ENCODE measurements at places on chromosomes 6 and 20.
A peak's percentile ranks its signal among the peaks of the same experiment; 100 is the strongest.

- DNase-seq = no peak
These were observed 53.2 kb downstream of the VSTM2L start for GRCh38 chr20:37956107-37956585.

- no peak for DNase-seq
These were observed 166.9 kb upstream of the TNFAIP3 start for GRCh38 chr6:137700161-137700560.

DNA sequence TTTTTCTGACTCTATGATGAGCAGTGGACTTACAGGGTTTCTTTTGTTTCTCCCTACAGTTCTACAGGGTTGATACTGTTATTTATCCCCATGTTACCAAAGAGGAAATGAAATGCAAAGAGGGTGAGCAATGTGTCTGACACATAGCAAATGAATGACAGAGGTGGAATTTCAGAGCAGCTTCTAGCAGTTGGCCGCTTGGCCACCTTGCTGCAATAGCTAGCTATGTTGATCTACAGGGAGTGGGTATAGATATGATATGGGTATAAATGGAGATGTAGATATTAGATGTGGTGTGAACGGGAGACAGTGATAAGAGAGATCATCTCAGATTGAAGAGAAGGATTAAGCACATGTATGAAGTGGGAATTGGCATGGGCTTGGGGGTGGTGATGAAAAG lies 10.9 kb upstream of the SLC22A3 start:
- DNase-seq = no peak

GRCh38 chr20:46406200-46406985 lies at the start of gene ELMO2:
TSS of gene ELMO2 (minus strand) at chr20:46406615. CDS start at chr20:46394482, 12,133 bp downstream.
- peak; percentile 97 for DNase-seq

- no peak for DNase-seq
These were observed 192.3 kb downstream of the UTRN start for GRCh38 chr6:144477396-144477795.

DNA sequence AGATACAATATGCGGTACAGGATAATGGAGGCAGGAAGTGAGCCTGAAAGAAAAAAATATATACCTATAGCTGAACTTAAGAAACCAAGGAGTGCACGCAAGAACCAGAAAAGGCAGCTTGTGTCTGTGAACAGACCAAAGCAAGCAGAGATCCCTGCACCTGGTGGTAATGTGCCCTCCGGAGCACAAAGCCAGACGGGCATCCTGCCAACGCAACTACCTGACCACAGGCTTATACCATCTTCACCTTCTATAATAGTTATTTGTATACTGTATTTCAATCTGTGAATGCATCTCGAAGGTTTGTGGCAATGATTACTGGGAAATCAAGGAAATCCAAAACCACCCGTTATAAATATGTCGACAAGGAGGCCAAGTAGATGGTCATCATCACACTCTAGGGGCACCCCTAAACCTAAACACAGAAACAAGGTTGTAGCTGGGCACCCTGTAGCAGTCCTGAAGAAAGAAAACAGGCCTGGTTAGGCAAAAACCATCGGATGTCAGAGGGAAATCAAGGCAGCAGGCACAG lies 801 bp downstream of the FBXL4 start:
- peak; percentile 48 for DNase-seq

DNA sequence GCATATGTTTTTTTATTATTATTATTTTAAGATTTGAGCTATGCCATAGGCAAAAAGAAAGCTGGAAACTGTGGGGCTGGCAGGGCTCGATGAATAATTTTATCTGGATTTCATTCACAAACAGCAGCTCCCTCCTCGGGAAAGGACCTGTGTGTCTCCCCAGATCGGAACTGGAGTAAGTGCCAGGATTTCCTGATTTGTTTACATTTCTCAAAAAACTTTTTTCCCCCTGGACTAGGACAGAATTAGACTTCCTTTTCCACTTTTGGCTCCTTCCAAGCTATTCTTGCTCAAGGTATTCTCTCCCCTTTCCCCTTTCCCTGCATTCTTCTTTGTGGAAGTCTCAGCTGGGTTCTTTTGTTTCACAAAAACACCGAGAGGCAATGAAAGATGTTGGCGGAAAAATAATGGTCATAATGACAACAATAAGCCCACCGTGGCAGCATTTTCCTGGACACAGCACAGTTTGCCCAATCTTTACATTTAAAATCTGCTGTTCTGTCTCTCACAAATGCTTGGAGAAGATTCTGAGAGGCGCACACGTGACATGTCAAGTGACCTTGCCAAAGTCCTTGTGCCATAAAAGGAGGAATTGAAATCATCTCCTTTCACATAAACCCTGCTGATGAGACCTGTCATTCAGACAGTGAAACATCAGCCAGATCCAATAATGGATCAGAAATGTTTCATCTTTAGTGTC lies 85.8 kb upstream of the PREP start:
- no peak for DNase-seq

- DNase-seq = no peak
These were observed 59.8 kb downstream of the GOPC start for GRCh38 chr6:117542493-117542892.

DNA sequence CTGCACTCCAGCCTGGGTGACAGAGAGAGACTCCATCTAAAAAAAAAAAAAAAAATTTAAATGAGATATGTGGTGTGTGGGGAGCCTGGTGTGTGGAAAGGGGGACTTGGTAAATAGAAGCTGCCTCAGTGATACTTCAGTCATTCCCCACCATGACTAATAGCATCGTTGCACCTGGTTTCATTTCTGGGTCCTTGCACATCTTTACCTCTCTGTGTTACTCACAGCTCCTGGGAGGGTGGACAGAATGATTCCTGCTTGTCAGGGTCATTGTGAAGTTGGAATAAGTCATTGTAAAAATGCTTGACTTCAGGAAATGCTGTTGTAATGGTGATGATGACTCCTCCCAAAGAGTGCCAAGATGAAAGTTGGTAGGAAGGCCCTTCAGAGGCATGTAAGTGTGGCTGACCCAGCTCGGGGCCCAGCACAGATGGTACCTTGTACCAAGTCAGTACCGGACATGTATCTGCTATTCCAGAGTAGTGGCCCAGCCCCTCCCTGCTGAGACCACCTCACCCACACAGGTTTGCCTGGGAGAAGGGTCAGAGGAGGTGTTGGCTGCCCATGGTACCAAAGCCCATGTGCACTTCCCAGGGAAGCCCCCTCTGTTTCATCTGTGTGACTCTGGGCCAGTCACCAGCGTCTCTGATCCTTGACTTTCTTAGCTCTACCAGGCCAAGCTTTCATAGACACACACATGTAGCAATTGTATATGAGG lies 48.4 kb downstream of the PLAGL2 start:
- DNase-seq = peak; percentile 9

DNA sequence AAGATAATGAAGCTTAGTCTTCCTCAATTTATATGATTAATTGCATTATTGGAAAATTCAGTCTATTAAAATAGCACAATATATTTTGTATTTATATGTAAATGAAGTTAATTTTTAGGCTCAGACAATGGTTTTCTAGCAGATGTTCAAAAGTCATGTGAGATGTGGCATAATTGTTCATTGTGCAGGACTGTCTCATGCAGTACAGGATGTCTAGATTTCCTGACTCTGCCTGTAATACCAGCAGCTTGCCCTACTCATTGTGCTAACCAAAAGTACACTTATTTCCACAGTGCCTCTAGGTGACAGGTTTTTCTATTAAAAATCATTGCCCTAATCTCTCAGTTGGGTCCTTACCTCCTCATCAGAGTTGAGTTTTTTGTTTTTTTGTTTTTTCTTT lies 12.4 kb downstream of the RALGAPB start:
- no peak for DNase-seq

GRCh38 chr6:130178692-130179091 lies 44.1 kb downstream of the SAMD3 start:
- DNase-seq = no peak

- DNase-seq = peak; percentile 88
These were observed 113.9 kb upstream of the PRSS16 start for GRCh38 chr6:27133281-27134227.

DNA sequence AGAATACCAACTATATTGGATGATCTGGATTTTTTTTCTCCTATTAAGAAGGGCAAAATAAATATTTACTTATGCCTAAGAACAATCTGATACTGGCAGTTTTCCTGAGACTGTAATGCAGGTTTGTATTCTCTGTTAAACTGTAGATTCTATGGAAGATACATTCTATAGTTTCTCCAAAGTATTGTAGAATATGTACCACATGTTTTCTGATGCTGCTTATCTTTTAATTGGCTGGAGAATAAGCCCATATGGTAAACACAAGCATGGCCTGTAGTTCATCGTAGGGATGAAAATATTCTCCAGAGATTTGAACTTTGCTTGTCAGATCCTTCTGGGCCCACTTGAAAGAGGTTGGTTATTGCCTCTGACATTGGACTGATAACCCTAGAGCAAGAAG lies 99.1 kb downstream of the CENPW start:
- DNase-seq = no peak

DNA sequence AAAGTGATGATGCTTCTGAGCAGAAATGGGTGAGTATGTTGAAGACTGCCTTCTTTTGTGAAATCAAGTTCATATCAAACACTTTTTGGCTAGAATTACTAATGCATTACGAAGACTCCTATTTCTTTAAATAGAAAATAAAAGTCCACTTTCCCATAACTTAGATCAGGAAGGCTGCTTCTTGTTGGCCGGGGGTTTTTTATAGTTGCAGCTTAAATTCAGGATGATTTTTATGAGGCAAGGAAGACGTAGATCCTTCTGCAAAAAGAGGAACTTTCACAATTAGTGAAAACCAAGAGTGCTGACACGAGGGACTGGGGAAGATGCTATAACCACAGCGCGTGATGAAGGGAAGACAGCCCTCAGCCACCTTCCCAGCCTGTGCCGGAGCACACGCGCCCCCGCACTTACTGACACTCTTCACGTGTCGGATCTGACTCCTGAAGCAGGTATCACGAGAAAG lies 206.1 kb upstream of the PRDM1 start:
- peak; percentile 66 for DNase-seq

- DNase-seq = peak; percentile 64
These were observed 50.3 kb downstream of the PRR18 start for GRCh38 chr6:166257911-166258318.

DNA sequence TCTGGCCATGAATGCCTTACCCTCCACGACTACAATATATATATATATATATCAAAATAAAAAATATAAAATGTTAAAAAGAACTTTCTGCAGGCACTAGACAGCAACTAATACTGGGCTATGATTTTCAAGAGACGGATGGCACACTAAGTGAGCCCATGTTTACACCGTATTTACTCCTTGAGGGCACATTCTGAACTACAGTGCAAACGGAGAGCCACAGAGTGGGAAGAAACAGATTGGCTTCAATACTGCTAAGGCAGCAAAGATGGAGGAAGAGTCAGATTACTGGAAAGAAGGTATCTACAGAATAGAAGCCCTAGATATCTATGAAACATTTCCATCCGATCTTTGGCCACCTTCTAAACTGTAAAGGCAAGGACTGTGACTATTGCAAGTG lies 330.3 kb downstream of the HTR1B start:
- DNase-seq = no peak

GRCh38 chr6:33126101-33126714 lies 50.4 kb downstream of the HLA-DPB1 start:
- DNase-seq = peak; percentile 47

GRCh38 chr6:135419162-135419561 lies 78.4 kb downstream of the AHI1 start:
- DNase-seq = no peak

DNA sequence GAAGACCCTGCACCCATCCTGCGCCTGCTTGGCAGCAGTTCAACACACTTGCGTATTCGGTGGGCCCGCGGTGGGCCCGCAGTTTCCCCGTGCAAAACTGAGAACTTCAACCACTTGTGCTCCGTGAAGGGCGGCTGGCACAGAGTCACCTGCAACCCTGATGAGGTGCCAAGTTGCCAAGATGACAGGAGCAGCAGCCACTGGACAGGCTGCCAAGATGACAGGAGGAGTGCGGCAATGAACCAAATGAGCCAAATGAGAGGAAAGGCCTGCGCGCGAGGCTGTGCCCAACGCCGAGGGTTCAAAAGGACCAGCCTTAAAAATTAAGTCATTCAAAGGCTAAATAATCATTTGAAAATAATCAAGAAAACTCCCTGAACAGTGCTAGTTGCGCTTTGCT lies 20.1 kb downstream of the DIDO1 start:
- DNase-seq = no peak

DNA sequence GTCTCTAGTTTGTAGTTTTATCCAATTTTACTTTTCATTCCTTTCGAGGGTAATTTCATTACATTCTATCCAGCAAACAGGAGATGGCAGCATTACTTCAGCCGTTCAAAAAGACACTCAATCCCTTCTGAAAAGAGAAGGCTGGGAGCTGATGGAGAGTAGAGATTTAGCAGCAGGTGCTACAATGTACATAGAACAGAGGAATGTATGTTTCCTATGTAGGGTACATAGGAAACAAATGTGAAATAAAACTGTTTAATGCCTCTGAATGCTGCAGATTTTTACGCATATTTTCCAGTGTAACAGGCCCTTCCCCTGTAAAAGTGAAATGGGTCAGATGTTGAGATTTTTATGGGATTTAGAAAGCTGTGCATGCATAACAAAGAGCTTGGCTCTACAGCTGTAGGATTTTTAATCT lies 16.0 kb downstream of the RPS12 start:
- peak; percentile 27 for DNase-seq

DNA sequence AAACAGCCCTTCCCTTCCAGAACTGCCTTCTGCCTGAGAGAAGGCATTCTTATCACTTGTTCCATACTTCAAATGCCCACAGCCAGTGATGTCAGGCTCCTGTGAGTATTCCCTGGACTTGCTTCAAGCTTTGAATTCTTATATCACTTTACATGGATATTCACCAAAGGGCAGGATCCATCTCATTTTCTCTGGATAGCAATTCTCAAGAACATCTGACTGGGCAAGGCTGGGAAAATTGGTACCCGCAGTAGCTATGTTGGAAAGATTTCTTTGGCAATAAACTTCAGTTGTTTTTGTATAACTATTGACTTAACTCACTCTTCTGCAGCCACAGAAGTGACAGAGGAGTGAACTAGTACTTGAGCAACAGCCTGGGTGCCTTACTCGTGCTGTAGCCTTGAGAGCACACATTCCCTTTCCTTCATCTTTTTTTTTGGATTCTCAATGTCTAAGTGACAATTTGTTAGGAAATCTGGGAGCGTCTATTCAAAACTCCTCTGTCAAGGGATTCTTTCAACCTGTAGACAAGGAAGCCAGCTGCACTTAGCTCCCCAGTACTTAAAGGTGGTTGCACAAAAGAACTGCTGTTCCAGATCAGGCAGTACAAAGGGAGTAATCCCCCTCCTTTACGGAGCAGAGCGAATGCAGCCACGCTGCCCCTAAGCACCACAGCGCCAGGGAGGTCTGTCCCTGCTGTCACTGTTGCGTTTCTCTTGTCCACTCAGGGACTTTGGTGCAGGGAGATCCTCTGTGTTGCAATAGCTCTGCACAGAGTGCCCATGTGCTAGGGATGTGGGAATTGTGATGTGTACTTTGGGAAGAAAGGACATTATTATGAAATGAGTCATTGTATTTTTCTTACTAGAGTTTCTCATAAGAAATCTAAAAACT lies 69.6 kb downstream of the JAG1 start:
- no peak for DNase-seq

DNA sequence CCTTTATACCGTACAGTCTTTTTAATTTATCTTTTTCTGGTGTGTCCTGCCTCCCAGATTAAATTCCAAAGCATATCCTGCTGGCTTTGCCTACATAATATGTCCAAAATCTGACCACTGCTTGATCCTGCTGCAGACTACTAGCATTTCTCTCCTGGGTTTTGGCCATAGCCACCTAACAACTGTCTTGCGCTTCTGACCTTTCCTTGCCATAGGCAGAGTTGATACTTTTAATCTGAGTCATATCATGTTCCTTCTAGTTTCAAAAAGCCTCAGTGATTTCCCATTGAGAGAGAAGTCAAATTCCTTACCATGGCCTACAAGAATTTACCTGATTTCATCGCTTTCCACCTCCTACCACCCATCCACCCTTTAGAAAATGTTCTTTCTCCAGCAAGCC lies 104.8 kb downstream of the BCKDHB start:
- DNase-seq = peak; percentile 35
